ENCODE measurements at places on chromosomes 5 and 9.

DNA sequence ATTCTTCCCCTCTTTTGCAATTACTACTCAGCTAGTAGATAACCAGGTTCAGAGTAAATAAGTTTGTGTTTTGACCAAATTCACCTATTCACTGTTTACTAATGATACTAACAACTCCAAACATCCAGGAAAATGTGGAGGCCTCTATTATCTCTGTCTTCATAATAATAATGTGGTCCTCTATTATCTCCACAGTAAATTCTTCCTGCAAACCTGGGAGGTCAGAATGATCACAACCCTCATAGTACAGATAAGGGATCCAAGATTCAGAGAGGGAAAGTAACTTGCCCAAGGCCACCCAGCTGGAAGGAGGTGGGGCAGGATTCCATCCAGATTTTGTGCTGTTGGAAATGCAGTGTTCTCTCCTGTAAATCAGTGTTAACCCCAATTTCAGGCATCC, 9.6 kb upstream of the MSX2 start:
- no peak for DNase-seq

GRCh38 chr5:67969631-67970030, 245.9 kb upstream of the PIK3R1 start:
- DNase-seq: no peak

- no peak for DNase-seq
Observed at GRCh38 chr5:36874465-36874864, 2.1 kb upstream of the NIPBL start.

DNA sequence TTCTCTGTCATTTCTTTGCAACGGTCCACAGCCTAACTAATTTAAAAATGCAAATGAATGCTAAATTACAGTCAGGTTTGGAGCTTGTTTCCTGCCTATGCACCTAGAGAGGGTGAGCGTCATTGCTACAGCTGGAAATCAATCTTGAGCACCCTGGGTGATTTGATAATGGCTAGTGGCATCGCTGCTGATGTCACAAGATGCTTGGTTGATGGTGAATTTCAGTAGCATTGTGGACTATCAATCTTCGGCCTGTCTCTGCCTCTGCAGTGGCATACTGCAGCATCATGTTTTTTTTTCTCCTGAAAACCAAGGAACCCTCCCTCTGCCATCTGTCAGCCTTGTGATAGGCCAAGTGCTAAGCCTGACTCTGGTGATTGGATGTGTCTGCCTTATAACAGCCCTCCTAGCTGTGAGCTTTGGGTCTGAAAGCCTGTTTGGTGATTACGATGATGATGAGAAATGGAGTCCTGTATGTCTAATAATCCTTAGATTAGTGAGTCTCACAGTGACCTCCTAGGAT, 75.3 kb downstream of the NMUR2 start:
- no peak for DNase-seq

- DNase-seq: no peak
Observed at GRCh38 chr5:179240561-179240960, 104.7 kb downstream of the ADAMTS2 start.

DNA sequence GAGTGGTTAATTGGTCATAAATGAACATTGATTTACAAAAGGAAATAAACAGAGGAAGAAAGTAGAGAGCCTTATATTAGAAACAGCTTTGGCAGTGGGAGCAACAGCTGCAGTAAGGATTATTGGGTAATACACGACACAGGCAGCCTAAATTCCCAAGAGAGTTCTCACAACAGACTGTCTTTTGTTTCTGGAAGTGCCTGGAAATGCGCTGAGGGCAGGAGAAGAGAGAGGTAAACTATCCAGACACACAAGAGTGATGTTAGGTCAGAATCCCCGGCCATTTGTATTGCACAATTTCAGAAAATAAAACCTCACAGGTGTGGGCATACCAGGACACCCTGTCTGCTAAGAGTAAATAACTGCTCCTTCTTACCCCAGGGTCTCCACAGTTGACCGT, 450.4 kb upstream of the CTNND2 start:
- no peak for DNase-seq

- DNase-seq: no peak
Observed at GRCh38 chr5:147417135-147417813, 92.6 kb downstream of the DPYSL3 start.

DNA sequence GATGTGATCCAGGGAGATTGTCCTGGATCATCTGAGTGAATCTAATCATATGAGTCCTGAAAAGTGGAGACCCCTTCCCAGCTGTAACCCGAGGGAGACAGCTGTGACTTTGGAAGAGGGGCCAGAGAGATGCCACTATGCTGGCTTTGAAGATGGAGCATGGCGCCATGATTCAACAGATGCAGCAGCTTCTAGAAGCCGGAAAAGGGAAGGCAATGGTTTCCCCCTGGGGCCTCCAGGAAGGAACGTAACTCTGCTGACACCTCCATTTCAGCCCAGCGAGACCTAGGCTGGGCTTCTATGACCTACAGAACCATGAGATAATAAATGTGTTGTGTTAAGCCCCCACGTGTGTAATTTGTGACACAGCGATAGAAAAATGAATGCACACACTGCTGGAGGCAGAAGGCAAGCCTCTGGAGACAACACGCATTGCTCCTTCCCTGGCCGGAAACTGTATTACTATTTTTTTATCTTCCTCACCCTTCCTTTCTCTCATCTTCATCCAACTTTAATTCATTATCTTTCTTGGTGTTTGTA, 16.6 kb upstream of the SARDH start:
- no peak for DNase-seq

GRCh38 chr9:1473956-1474634, 423.9 kb downstream of the DMRT2 start:
- no peak for DNase-seq

DNA sequence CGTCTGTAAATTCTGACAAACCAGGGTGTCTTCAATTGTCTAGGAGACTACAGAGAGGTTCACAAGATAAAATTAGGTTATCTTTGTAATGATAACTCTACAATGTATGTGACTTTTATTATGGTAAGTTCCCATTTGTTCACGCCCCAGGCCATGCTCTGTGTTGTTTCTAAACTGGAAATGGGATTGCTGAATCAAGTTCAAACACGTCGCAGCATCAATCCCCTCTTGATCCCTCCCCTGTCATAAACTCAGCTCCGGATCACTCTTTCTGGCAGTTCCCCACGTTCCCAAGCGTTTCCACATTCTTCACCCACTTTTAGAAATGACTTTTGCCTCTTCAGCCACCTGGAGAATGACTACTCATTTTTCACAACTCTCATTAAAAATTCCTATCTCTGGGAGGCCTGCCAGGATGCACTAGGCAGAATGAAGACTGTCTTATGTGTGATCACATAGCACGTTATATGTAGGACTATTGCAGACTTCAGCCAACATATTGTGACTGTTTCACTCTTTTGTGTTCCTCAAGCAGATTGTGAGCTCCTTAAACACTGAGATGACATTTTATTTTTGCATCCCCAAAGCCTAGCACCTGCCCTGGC, 1124.2 kb upstream of the WWC1 start:
- DNase-seq: no peak

DNA sequence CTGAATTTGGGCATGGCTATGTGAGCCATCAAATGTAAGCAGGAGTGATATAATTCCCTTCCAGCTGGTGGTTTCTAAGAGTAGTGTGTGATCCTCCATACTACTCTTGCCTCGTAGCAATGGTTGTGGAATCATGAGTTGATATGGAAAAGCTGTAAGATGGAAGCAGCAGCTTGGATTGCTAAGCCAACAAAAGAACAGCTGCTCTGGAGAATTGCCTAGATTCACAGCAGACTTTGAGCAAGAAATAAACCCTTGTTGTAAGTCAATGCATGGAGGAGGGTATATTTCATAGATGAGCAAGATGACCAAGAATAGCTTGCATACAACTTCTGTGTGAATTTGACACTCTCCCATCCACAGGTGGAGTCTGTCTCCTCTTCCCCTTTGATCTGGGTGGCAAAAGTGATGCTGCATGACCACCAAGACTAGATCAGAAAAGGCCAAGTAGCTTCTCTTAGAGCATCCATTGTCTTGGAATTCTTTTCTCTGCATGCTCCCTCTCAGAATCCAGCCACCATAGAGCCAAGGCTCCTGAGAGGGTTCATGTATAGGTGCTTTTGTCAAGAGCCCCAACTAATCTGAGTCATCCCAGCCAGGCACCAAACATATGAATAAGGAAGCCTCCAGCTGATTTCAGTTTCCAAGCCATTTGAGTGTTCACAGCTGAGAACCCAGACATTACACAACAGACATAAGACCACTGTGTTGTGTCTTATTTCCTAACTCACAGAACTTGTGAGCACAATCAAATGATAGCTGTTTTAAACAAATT, 79.0 kb downstream of the PRLR start:
- no peak for DNase-seq

GRCh38 chr5:177529247-177530203, 12.8 kb upstream of the DDX41 start:
- DNase-seq: no peak

GRCh38 chr5:95403996-95404395, 12.8 kb downstream of the FAM81B start:
- no peak for DNase-seq

GRCh38 chr9:96150324-96151227, 151.4 kb downstream of the HSD17B3 start:
- DNase-seq: no peak

DNA sequence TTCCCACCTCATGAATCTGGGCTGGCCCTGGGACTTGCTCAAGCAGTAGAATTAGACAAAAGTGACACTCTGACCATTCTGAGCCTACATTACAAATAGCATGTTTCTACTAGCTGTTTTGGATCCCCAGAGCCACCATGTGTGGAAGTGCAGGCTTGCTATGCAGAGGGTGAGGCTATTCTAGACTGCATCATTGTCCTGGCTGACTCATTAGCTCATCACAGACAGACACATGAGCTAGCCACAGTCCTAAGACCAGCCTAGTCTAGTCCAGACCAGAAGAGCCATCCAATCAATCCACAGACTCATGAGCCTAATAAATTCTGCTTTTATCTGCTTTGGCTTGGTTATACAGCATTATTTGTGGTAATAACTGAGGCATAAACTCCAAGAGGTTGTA, 351.9 kb downstream of the PRELID2 start:
- DNase-seq: no peak

DNA sequence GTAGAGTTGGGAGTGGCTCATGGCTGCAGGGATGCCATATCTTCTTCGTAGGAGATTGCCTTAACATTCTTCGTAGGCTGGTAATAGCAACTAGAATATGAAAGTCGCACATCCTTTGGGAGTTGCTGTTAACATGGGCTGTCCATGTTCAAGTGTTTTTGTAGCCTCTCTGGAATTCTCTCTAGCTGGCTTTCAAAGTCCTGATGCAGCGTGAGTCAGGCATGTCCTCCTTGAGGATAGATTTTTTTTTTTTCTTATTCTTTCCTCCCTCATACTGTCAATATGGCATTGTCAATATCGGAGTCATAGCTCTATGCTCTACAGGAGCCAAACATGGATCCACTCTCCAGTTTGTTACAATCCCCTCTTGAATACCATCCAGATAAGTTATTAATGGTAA, 494.8 kb upstream of the WWC1 start:
- DNase-seq: no peak

DNA sequence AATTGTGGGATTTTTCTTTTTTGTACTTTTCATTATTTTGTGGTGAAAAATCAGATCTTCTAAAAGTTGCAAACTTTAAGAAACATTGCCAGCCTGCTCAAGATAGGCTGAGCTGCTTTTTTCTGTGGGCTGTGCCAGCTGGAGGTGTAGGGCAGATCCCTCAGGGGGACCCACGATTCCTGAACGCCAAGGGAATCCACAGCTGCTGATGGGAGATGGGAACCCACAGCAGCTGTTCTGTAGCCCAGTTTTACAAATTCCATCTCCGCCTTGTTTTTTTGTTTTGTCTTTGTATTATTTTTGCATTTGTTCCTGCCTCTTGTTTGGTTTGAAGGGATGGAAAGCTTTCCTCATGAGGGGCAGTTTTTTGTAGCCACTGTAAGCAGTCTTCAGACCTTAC, 91.0 kb downstream of the WWC1 start:
- DNase-seq: no peak

DNA sequence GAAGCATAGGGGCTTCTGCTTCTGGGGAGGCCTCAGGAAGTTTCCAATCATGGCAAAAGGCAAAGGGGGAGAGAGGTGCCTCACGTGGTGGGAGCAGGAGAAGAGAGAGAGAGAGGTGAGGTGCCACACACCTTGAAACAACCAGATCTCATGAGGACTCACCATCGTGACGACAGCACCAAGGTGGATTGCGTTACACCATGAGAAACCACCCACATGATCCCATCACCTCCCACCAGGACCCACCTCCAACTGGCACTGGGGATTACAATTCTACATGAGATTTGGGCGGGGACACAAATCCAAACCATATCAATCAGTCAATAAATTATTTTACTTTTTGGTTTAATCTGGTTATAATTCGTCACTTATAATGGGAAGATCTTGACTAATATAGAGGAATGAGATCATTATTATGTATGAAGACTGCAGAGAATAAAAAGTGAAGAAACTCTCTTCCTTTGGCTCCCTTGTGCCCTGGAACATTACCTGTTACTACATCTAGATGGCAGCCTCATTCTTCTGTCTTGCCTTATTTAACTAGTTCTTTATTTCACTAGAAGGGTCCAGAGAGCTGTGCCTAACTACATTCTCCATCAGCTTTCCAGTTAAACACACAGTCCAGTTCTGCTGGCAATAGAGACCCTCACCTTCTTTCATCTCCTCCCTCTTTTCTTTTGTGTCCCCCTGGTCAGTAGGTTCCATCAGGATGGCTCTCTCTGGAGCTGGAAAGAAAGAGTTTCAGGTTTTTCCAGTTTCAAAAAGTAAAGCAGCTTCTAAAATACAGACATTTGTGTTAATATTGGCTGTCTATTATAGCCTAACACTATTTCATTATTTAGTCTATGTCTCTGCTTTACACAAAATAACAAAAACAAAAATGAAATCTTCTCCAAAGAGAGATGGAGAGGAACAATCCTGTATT, 21.7 kb upstream of the SPINK7 start:
- no peak for DNase-seq

GRCh38 chr9:72337286-72337685, 27.7 kb downstream of the ZFAND5 start:
- DNase-seq: no peak

- no peak for DNase-seq
Observed at GRCh38 chr5:78076351-78076750, 218.1 kb downstream of the AP3B1 start.

DNA sequence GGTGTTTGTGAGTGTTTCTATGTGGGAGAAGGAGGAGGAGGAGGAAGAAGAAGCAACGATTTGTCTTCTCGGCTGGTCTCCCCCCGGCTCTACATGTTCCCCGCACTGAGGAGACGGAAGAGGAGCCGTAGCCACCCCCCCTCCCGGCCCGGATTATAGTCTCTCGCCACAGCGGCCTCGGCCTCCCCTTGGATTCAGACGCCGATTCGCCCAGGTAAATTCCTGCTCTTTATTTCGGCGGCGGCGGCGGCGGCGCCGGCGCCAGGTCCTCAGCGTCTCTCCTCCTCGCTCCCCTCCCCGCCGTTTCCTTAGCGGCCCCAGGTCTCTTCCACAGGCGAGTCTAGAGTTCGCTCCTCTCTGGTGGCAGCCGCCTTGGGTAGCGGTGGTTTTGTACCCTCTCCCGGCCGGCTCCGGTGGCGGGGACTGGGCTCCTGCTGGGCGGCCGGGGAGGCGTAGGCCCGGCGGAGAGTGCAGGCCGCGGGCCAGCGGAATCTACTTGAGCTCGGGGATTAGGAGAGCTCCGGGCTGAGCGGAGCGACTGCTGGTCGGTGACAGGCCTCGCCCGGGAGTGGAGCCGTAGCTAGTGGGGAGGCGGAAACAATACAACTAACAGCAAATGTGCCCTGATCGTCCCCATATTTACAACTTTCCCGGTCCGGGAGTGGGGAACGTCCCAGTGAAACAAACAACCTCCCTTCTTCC, 547 bp downstream of the NIPBL start:
- DNase-seq: no peak
